Fibroblast of lung (primary cell): ENCODE measurements at places on chromosomes 11 and 22.

GRCh38 chr11:125223901-125224361 is 59.4 kb downstream of the PKNOX2 start:
- no peak for DNase-seq

- no peak for DNase-seq
Observed at GRCh38 chr11:19979519-19979845, 180.8 kb downstream of the DBX1 start.

- DNase-seq = no peak
Observed at GRCh38 chr22:37349043-37349814, 66.9 kb downstream of the CYTH4 start.

- DNase-seq = no peak
Observed at GRCh38 chr22:17861909-17862308, 87.6 kb upstream of the BID start.

DNA sequence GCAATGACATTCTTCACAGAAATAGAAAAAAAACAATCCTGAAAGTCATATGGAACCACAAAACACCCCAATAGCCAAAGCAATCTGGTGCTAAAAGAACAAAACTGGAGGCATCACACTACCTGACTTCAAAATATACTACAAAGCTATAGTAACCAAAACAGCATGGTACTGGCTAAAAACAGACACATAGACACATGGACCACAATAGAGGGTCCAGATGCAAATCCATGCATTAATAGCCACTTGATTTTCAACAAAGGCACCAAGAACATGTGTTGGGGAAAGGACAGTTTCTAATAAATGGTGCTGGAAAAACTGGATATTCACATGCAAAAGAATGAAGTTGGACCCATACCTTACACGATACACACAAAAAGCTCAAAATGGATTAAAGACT is 27.9 kb upstream of the SMIM38 start:
- DNase-seq = no peak

- no peak for DNase-seq
Observed at GRCh38 chr11:71396548-71397123, 51.6 kb downstream of the DHCR7 start.

- no peak for DNase-seq
Observed at GRCh38 chr11:67694875-67695555, 20.6 kb upstream of the ALDH3B2 start.

DNA sequence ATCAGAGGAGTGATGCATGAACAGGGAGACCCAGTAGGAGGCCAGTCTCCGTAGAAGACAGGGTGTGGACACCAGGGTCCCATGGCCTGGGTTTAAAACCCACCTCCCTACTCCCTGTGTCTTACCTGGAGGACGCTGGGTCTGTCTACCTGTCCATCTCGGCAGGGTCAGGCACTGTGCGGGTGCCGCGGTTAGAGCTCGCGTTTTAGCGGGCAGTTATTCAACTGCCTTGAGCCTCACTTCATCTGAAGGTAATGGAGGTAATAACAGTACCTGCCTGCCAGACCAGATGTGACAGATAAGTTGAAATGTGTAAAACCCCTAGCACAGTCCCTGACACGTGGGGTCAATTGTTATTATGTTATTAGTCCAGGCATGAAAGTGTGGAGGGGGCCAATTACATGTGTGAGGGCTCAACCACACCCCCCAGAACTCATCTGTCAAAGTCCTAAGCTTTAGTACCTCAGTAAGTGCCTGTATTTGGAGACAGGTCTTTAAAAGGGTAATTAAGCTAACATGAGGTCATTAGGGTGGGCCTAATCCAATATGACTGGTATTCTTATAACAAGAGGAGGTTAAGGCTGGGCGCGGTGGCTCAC is 8.1 kb upstream of the UPK3A start:
- DNase-seq = no peak

GRCh38 chr11:126948563-126948962 is 52.0 kb downstream of the KIRREL3 start:
- DNase-seq = no peak

DNA sequence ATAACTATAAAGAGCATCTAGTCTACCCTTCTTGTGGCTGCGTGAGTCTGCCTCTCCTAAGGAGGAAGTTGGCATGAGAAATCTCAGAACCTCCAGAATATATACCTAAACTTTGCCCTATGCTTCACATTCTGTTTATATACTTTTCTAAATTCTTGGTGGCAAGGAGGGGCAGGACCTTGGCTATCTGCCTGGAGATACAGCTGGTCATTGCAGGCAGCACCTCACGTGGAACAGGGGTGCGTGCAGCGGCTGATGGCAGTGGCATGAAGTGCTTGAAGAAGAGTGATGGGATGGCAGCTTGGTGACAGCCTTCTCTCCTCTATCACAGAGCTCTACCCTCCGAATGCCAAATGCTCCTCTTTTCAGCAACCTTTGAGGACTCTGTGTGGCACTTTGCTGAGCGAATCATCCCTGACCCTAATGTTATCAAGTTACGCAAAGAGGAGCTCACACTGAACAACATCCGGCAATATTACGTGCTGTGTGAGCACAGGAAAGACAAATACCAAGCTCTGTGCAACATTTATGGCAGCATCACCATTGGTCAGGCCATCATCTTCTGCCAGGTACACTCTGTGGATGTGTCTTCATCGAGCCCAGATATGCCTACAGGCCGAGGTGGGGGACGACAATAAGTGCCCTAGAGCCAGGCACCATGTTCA is 12.5 kb downstream of the DDX25 start:
- no peak for DNase-seq

DNA sequence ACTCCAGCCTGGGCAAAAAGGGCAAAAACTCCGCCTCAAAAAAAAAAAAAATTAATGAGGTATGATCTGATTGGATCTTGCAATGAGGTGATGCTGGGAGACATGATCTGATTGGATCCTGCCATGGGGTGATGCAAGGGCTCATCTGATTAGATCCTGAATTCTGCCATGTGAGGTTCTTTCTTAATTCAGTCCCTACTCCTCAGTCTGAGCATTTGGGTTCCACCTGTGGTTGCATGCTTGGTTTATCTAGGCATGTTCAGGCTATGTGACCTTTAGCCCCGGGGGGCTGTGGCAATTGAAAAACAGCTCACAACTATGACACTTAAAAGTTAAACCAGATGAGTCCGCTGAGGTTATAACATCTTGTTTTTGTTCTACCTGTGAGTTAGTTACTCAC is 4.8 kb upstream of the TRIM6 start:
- DNase-seq = no peak

- DNase-seq = no peak
Observed at GRCh38 chr22:42397332-42398249, 34.6 kb downstream of the NFAM1 start.

GRCh38 chr11:95089620-95090542 is at the start of gene ENDOD1:
Gene ENDOD1, plus strand, starts transcription at chr11:95089846. Its CDS starts 82 bp downstream, at chr11:95089928.
- peak; percentile 84 for DNase-seq

GRCh38 chr11:132590554-132590953 is 941.7 kb downstream of the OPCML start:
- no peak for DNase-seq

DNA sequence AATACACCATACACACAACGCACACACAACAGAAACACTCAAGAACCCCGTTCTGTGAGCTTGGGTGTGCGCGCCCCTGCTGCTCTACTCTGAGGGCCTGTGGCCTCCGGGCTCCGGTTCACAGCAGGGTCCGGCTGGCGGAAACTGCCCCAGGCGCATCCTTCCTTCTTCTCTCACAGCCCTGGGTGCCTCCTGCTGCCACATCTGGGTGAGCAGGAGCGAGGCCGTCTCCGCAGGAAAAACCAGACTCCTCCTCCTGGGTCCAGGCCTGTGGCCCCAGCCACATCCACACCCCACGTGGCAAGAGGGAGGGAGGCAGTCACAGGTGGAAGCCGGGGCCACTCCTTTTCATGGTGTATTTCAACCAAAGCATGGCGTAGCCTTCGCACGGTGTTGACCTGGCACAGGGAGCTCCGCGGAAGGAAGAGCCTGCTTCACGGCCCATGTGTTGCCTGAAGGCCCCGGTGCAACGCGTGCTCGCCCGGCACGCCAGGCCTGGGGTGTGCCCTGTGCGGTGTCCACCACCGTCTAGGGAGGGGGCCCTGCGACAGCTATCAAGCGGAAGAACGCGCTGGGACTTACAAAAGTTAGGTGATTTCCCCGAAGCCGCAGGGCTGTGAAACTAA is 1502.7 kb downstream of the TBC1D22A start:
- DNase-seq = no peak

GRCh38 chr11:61098778-61099177 is 3.5 kb upstream of the CD5 start:
- no peak for DNase-seq

DNA sequence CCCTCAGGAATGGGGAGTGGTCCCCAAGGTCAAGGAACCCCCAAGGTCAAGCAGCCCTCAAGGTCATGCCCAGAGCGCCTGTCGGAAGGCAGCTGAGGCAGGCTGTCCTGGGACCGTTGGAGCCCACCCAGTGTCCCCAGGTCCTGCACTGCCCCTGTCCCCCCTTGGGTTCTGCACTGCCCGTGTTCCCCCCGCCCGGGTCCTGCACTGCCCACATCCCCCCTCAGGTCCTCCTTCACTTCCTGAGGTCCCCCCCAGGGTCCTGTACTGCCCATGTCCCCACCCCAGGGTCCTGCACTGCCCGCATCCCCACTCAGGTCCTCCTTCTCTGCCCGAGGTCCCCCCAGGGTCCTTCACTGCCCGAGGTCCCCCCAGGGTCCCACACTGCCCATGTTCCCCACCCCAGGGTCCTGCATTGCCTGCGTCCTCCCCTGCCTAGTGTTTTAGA is 1073.0 kb downstream of the BRD1 start:
- no peak for DNase-seq

DNA sequence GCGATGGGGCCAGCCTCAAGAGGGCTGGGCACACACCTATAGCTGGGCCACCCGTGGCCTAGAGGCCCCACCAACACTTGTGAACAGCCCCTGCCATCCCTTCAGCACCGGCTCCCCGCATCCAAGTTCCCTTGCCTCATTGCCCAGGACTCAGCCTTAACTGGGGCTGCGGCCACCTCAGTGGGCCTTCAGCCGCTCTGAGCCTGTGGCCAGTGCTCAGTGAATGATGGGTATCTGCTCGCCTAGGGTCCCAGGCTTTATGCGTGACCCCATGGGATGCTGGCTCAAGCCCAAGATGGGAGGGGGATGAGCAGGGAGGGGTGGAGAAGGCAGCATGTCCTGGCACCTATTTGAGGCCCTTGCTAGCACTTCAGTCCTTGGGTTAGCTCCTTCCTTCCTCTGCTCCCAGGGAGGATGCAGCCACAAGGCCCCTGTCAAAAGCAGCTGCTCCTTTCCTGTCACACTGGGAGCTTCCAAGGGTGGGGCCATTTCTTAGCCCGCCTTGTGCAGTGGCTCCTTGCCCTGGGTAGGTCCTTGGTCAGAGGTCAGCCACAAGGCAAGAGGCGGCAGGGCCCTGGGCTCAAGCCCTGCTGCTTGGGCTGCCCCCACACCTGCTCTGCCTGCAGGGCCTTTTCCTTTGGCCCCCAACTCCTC is 31.8 kb downstream of the GNAZ start:
- DNase-seq = no peak

- DNase-seq = no peak
Observed at GRCh38 chr11:78224906-78225420, 36.2 kb downstream of the USP35 start.

GRCh38 chr11:28169816-28170215 is 61.6 kb downstream of the METTL15 start:
- no peak for DNase-seq

GRCh38 chr11:87493516-87493915 is 455.8 kb downstream of the TMEM135 start:
- peak; percentile 62 for DNase-seq

GRCh38 chr11:112929432-112929831 is 31.8 kb upstream of the NCAM1 start:
- DNase-seq = no peak

- DNase-seq = no peak
Observed at GRCh38 chr22:27251563-27251962, 550.0 kb downstream of the MN1 start.
